ENCODE measurements at places on chromosomes 4 and X. TPM values are rescaled to one million over a fixed set of nuclear protein-coding genes. Genes with fewer than 3 reads are reported as not detected.
A peak's percentile ranks its signal among the peaks of the same experiment; 100 is the strongest.

- peak; percentile 79 for DNase-seq
- H3K4me1 ChIP-seq, result 0 out of 2 replicates have a peak, but pooled peaks cover 9% of the 10 kb centered on the region
- no peaks in the 10 kb centered on the region for H3K27me3 ChIP-seq
- no peak overlapping the region for H3K4me3 ChIP-seq
- no peaks in the 10 kb centered on the region for H3K36me3 ChIP-seq
- no peak overlapping the region for H3K27ac ChIP-seq
Observed at GRCh38 chr4:57265831-57266582, 155.8 kb upstream of the IGFBP7 start.

MAGEA11 gene
- not detected for total RNA-seq

XG gene
- 0.97 TPM for total RNA-seq

AFM gene
- not detected for total RNA-seq

HTN1 gene
- not detected for total RNA-seq
